MG63 (cell line): ENCODE measurements at places on chromosomes 11 and 22.

DNA sequence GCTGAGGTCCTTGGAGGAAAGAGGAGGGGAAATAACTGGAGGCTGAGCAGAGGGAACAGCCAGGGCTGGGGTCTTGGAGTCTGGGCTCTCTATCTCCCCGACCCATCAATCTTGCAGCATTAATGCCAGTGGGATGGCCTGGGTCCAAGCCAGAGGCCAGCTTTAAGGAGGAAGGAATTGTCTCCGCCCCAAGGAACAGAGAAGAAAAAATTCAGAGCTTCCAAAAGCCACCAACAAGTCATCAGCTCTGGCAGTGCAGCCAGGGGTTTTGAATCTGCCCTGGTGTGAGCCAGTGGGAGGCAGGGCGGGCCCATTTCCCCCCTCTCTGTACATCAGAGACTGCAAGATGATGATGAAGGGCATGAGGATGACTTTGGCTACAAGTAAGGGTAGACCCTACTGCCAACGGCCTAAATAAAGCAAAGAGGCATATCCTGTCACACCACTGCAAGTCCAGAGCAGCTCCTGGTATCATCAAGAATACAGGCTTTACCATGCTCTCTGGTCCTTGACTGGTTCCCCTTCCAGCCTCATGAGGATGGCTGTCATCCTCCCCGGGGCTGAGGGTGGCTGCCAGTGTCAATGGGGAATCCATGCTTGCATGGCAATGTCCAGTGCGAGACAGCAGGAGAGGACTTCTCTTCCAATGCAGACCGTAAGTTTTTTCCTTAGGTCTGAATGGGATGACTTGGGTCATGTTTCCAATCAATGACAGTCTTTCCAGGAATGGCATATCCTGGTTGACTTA is 34.4 kb downstream of the LRRC32 start:
- no peak for DNase-seq

- DNase-seq, result peak; percentile 77
These were observed 71.6 kb downstream of the C11orf58 start for GRCh38 chr11:16809886-16810668.

GRCh38 chr11:103069367-103069766 is 22.6 kb downstream of the DCUN1D5 start:
- DNase-seq, result no peak

- peak; percentile 61 for DNase-seq
These were observed 7.6 kb upstream of the CHKA start for GRCh38 chr11:68128682-68129327.

- peak; percentile 68 for DNase-seq
These were observed 27.1 kb downstream of the DKK3 start for GRCh38 chr11:11981364-11981763.
